T-cell (primary cell): ENCODE measurements at places on chromosomes 16 and 17.

GRCh38 chr16:67782567-67783352 lies 23.6 kb downstream of the RANBP10 start:
- no peaks in the 10 kb centered on the region for H3K27me3 ChIP-seq
- H3K27ac ChIP-seq = no peak overlapping the region
- H3K4me3 ChIP-seq = no peak overlapping the region
- no peak for DNase-seq

DNA sequence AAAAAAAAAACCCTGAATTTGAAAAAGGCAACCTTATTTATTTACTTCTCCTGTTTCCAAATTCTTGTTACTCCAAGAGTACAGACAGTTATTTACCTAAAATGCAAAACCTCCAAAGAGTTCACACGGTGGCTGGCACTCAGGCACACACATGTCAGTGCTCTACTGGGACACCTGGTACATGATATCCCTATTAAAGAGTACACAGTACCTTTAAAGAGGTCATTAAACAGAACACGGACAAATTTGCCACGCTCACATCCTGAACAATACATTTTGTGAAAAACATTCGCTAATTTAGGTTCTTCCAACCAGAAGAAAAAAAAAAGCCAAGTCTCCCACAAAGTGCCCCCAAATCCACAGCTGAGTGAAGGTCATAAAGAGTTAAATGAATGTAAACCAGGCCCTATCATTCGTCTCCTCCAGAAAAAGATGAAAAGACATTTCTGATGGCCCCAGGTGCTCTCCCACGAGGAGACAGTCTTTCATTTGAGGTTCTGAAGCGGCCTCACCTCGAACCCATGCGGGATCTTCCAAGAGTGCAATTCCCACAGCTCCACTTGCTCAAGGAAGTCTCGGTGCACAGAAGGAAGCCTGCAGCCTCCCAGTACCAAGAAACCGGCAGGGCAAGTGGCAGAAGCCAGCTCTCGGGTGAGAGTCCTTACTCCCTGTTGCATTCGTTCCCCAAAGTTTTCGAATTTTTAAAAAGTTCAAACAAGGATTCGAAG lies 993 bp downstream of the ERN1 start:
- H3K4me1 ChIP-seq = peaks cover 34% of the 10 kb centered on the region
- no peaks in the 10 kb centered on the region for H3K36me3 ChIP-seq
- no peaks in the 10 kb centered on the region for H3K27me3 ChIP-seq
- DNase-seq = no peak
- H3K27ac ChIP-seq = peak overlapping the region; percentile 47

DNA sequence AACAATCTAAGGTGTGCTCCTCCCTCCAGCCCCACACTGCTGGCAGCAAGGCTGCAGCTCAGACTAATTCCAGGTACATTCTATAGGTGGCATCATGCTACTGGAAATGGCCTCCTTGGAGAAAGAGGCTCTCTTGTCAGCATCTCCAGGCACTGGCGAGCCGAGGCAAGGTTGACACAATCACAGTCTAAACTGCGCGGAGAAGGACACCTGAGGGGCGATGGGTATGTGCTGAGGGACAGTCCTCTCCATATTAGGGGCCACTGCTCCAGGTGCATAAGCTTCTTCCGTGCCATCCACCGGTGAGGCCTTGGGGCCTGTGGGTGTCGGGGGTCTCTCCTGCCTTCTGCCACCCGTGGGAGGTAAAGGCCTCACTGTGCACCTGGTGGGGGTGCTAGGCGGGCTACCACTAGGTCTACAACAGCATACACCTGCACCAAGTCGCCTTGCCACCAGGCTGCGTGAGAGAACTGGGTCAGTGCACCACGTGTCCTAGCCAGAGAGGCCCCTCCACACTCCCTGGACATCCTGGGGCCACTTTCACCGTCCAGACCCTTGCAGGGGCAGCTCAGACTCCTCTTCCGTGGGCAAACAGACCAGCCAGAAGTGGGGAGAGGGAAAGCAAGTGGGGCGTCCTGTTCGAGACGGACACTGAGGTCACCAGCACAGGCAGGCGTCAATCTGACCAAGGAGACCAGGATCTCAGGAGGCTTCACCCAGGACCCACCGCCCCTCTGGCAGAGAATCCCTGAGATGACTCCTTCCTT lies 12.1 kb upstream of the CBX8 start:
- no peak overlapping the region for H3K4me3 ChIP-seq
- no peak for DNase-seq
- H3K36me3 ChIP-seq = no peaks in the 10 kb centered on the region
- H3K27ac ChIP-seq = no peak overlapping the region
- peaks cover 62% of the 10 kb centered on the region for H3K4me1 ChIP-seq
- H3K27me3 ChIP-seq = peaks cover 6% of the 10 kb centered on the region

DNA sequence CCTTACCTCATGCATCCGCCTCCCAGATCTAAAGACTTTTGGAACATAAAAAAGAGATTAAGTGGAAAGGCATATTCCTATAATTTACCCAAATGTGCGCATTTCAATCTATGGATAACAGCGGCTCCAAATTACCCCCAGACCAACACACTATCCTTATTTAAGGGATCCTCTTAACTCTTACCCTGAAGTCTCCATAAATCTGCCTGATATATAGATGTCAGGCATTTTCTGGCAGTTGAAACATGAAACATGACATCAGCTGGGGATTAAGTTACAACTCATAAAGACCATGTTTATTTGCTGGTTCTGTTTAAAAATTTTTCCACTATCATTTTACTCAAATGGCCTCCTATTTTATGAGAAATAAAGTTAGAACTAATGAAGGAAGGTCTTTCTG lies 478.5 kb upstream of the SALL1 start:
- DNase-seq = no peak
- H3K27me3 ChIP-seq = no peaks in the 10 kb centered on the region
- H3K27ac ChIP-seq = no peak overlapping the region
- H3K4me3 ChIP-seq = no peak overlapping the region

GRCh38 chr17:49252148-49252695 lies 21.6 kb upstream of the PHOSPHO1 start:
- no peaks in the 10 kb centered on the region for H3K36me3 ChIP-seq
- H3K27me3 ChIP-seq = no peaks in the 10 kb centered on the region
- no peaks in the 10 kb centered on the region for H3K4me1 ChIP-seq
- no peak for DNase-seq
- H3K4me3 ChIP-seq = no peak overlapping the region

GRCh38 chr17:80441133-80441578 lies 26.2 kb downstream of the ENDOV start:
- H3K36me3 ChIP-seq = no peaks in the 10 kb centered on the region
- DNase-seq = peak; percentile 32
- no peaks in the 10 kb centered on the region for H3K27me3 ChIP-seq
- H3K4me1 ChIP-seq = no peaks in the 10 kb centered on the region
- no peak overlapping the region for H3K27ac ChIP-seq

DNA sequence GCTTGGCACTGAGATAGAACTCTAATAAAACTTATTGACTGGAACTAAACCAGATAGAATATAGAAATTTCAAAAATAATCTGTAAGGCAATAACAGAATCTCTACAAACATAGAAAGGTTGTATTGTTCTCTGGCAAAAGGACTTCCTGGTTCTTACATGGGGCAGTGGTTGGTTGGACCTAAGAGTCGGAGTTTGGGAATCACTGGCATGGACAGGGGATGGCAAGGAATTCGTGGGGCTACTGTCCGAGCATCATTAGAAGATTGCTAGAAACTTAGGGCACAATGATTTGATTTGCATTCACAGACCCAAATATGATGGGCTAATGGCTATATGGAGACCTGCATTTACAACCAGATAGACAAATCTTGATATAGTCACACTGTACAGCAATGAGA lies 103.8 kb upstream of the GOT2 start:
- H3K4me1 ChIP-seq = no peaks in the 10 kb centered on the region
- H3K36me3 ChIP-seq = no peaks in the 10 kb centered on the region
- H3K4me3 ChIP-seq = no peak overlapping the region

GRCh38 chr17:48246612-48247011 lies 139.0 kb downstream of the SNX11 start:
- no peaks in the 10 kb centered on the region for H3K27me3 ChIP-seq
- H3K27ac ChIP-seq = no peak overlapping the region
- peaks cover 8% of the 10 kb centered on the region for H3K4me1 ChIP-seq

GRCh38 chr16:87735270-87736007 lies 30.3 kb downstream of the KLHDC4 start:
- no peak overlapping the region for H3K4me3 ChIP-seq
- DNase-seq = no peak
- H3K27ac ChIP-seq = no peak overlapping the region
- H3K4me1 ChIP-seq = peaks cover 12% of the 10 kb centered on the region

- no peaks in the 10 kb centered on the region for H3K4me1 ChIP-seq
- no peak overlapping the region for H3K4me3 ChIP-seq
- no peak for DNase-seq
- H3K27me3 ChIP-seq = no peaks in the 10 kb centered on the region
- peaks cover 5% of the 10 kb centered on the region for H3K36me3 ChIP-seq
These were observed 43.6 kb downstream of the RHOT1 start for GRCh38 chr17:32185875-32186274.

DNA sequence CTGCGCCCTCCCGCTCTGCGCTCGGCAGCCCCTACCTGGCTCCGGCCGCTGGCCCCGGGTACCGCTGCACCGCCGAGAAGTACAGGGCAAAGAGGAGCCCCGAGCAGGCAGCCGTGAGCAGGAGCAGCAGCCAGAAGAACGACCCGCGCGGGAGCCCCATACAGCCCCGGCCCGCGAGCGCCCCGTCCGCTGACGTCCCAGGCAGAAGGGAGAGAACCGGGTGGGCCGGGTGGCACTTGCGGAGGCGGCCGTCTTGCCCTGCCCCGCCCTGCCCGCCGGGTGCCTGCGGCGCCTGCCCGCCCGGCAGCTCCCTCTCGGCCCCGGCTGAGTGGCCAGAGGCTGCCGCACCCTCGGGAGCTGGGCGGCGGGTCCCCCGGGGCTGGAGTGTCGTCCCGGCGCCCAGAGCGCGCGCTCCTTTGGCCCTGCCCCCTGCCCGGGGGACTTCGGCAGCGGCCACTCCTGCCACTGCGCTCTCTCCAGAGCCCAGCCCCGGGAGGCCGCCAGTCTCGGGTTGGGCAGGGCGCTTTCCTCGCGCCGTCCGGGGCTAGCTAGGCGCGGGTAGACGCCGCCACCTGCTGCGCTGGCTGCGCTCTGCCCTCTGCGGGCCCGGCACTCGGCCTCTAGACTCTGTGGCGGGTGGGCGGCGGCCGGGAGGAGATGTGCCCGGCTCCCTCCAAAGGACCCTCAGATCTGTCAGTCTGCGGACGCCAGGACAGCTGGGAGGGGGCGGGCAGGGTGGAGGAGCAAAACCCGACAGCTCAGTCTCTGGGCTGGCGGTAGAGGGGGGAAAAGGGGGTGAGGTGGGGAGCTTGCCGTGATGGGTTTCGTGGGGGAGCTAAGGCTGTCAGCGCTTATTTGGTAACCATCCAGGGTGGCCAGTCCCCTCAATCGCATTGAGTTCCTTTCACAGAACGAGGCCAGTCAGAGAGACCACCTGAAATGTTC lies at the start of gene ST6GALNAC2:
ST6GALNAC2 (minus strand) TSS at position 212 of the 945 bp plus-strand sequence; CDS start at position 160, 52 bp downstream.
- peaks cover 26% of the 10 kb centered on the region for H3K4me1 ChIP-seq
- peak within 1 kb of the TSS; percentile 47 for H3K4me3 ChIP-seq
- peaks cover 55% of the 10 kb centered on the region for H3K27me3 ChIP-seq
- peak; percentile 33 for DNase-seq

GRCh38 chr16:58638148-58639036 lies 8.8 kb upstream of the CNOT1 start:
- no peak overlapping the region for H3K4me3 ChIP-seq
- no peak for DNase-seq
- H3K27me3 ChIP-seq = no peaks in the 10 kb centered on the region
- no peak overlapping the region for H3K27ac ChIP-seq

- no peaks in the 10 kb centered on the region for H3K36me3 ChIP-seq
- no peaks in the 10 kb centered on the region for H3K27me3 ChIP-seq
- H3K4me1 ChIP-seq = no peaks in the 10 kb centered on the region
- no peak overlapping the region for H3K4me3 ChIP-seq
- H3K27ac ChIP-seq = no peak overlapping the region
These were observed 26.6 kb downstream of the PIEZO1 start for GRCh38 chr16:88758227-88758943.

- H3K4me1 ChIP-seq = no peaks in the 10 kb centered on the region
- no peaks in the 10 kb centered on the region for H3K36me3 ChIP-seq
- no peak overlapping the region for H3K27ac ChIP-seq
These were observed 8.6 kb downstream of the KRT10 start for GRCh38 chr17:40813804-40814203.

- peaks cover 14% of the 10 kb centered on the region for H3K4me1 ChIP-seq
- no peak overlapping the region for H3K4me3 ChIP-seq
- H3K27me3 ChIP-seq = no peaks in the 10 kb centered on the region
- H3K27ac ChIP-seq = no peak overlapping the region
- DNase-seq = no peak
- no peaks in the 10 kb centered on the region for H3K36me3 ChIP-seq
These were observed 5.5 kb upstream of the MNT start for GRCh38 chr17:2406271-2406902.

- no peaks in the 10 kb centered on the region for H3K27me3 ChIP-seq
- H3K36me3 ChIP-seq = no peaks in the 10 kb centered on the region
- H3K27ac ChIP-seq = no peak overlapping the region
- no peak overlapping the region for H3K4me3 ChIP-seq
- no peak for DNase-seq
- H3K4me1 ChIP-seq = peaks cover 13% of the 10 kb centered on the region
These were observed 19.3 kb downstream of the TRPV2 start for GRCh38 chr17:16434662-16435061.

DNA sequence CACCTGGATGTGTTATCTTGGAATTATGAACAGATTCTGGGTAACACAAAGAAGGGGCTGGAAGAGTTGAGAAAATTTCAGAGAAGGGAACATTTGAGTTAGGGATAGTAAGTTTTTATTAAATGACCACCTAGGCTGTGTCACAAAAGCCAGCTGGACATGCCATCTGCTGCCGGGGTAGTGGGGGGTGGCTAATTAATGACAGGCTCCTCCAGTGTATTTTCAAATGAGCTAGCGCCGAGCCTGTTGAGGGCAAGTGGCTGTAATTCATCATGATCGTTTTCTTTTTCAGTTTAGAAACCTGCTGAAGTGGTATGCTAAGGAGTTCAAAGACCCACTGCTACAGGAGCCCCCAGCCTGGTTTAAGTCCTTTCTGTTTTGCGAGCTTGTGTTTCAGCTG lies 6.2 kb downstream of the TMEM97 start:
- peaks cover 24% of the 10 kb centered on the region for H3K36me3 ChIP-seq
- no peak overlapping the region for H3K27ac ChIP-seq
- no peaks in the 10 kb centered on the region for H3K27me3 ChIP-seq
- DNase-seq = no peak
- H3K4me3 ChIP-seq = no peak overlapping the region

- H3K27ac ChIP-seq = no peak overlapping the region
- peaks cover 2% of the 10 kb centered on the region for H3K4me1 ChIP-seq
- peaks cover 19% of the 10 kb centered on the region for H3K27me3 ChIP-seq
- no peaks in the 10 kb centered on the region for H3K36me3 ChIP-seq
- no peak for DNase-seq
These were observed 15.0 kb upstream of the NAGLU start for GRCh38 chr17:42521036-42521435.

GRCh38 chr17:57461082-57461481 lies 204.8 kb downstream of the MSI2 start:
- H3K27ac ChIP-seq = no peak overlapping the region
- no peak overlapping the region for H3K4me3 ChIP-seq
- no peaks in the 10 kb centered on the region for H3K4me1 ChIP-seq
